Muscle of leg (tissue), 16 donors: ENCODE measurements at places on chromosomes 5 and 9. TPM values are rescaled to one million over a fixed set of nuclear protein-coding genes. Genes with fewer than 3 reads are reported as not detected.

DNA sequence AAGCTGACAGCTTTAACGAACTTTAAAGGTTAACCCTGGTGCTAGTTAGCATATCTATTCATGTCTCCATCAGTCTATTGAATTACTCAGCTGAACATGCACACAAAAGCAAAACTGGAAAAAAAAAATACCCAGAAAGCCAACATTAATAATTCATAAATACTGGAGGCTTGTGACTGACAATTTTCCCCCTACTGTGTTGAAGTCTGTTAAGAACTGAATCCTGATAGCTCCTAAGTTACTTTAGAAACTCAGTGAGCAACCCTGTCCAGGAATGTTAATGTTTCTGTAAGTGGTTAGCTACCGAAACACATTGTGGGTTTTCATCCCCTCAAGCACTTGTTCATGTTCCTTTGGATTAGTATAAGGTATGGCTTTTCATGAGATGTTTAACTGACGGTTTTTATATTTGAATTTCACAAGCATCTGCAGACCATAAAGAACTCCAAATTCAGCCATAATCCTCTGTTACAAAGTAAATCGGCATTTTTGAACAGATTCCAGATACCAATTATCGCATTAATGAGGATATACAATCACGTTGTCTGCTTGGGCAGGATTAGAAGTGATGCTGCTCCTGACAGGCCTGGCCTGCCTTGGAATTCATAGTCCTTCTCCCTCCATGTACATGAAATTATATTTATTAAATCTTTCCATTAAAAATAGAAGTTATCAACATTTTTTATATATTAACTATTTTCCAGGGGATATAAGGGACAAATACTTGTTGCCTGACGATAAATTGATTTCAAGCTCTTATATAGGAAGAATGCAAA, 331.2 kb downstream of the TLE4 start:
- no peaks in the 10 kb centered on the region for H3K4me1 ChIP-seq
- no peak for DNase-seq
- no peak overlapping the region for H3K27ac ChIP-seq
- H3K27me3 ChIP-seq: no peaks in the 10 kb centered on the region
- H3K4me3 ChIP-seq: no peak overlapping the region

- no peaks in the 10 kb centered on the region for H3K36me3 ChIP-seq
- H3K27ac ChIP-seq: no peak overlapping the region
- no peak for DNase-seq
- no peak overlapping the region for H3K4me3 ChIP-seq
- no peaks in the 10 kb centered on the region for H3K27me3 ChIP-seq
Observed at GRCh38 chr9:127598839-127599549, 13.1 kb upstream of the STXBP1 start.

DNA sequence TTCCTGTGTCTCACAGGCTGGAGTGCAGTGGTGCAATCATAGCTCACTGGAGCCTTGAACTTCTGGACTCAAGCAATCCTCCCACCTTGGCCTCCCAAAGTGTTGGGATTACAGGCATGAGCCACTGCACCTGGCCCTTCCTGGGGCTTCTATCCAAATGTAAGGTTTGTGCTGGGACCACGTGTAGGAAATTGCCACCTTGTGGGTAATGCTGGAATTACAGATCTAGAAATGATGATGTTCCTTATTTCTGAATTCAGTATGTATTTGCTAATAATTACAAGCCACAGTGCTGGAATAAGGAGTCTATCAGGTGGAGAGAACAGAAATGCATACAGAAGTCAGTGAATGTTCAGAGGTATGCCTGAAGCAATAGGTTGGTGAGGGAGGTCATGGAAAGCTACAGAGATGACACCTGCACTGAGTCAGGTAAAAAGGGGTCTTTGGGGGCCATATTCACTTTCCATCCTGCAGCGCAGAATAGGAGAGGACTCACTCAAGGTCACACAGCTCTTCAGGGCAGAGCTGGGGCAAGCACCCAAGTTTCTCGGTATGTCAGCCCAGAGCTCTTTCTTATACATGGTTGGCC, 8.8 kb upstream of the IGFBPL1 start:
- H3K27me3 ChIP-seq: no peaks in the 10 kb centered on the region
- peak; percentile 47 for DNase-seq

Gene WNK2
- total RNA-seq: 7.4 TPM

- no peak overlapping the region for H3K4me3 ChIP-seq
- peaks cover 55% of the 10 kb centered on the region for H3K4me1 ChIP-seq
- DNase-seq: no peak
- no peaks in the 10 kb centered on the region for H3K36me3 ChIP-seq
Observed at GRCh38 chr5:172599204-172599567, 41.9 kb upstream of the NEURL1B start.

DNA sequence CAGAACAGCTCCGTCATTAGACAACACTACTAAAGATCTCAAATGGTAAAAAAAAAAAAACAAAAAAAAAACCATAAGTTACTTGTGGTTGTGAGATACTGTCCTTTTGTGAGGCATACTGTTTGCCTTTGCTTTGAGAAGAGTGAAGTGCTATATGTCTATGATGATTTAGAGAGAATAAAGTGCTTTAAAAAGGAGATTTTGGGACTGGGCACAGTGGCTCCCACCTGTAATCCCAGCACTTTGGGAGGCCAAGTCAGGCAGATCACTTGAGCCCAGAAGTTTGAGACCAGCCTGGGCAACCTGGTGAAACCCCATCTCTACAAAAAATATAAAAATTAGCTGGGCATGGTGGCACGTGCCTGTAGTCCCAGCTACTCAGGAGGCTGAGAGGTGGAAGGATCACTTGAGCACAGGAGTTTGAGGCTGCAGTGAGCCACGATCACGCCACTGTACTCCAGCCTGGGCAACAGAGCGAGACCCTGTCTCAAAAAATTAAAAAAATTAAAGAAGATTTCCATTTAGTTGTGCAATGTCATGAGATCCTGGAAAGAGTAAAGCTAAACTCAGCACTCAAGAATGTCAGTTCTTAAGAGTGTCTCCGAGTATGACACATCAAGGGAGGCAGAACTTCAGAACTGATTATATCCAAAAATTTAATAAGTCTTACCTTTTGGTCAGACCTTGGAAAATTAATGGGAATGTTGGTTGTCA, 87.3 kb downstream of the PRDM6 start:
- H3K36me3 ChIP-seq: no peaks in the 10 kb centered on the region
- H3K4me1 ChIP-seq: no peaks in the 10 kb centered on the region
- no peak overlapping the region for H3K27ac ChIP-seq
- no peak overlapping the region for H3K4me3 ChIP-seq
- no peak for DNase-seq

DNA sequence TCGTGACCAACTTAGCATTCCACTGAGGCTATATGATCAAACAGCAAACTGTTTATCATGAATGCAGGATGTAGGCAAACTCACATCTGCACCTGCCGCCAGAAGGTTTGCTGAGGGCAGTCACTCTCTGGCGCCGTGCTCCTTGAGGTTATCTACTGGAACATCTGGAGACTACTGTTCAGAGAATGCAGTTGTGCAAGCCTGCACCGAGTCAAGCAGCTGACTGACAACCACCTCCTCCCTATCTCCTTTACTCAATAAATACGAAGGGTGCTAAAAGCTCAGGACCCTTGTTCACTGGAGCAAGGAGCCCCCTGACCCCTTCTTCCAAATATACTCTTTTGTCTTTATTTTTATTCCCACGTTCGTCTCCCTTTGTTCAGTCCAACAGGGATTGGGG, 27.1 kb downstream of the CCDC125 start:
- H3K4me1 ChIP-seq: no peaks in the 10 kb centered on the region
- DNase-seq: no peak
- no peaks in the 10 kb centered on the region for H3K36me3 ChIP-seq
- no peaks in the 10 kb centered on the region for H3K27me3 ChIP-seq
- H3K27ac ChIP-seq: no peak overlapping the region
